ENCODE measurements at places on chromosomes 11 and 22.

GRCh38 chr11:16293204-16293681 is 63.1 kb downstream of the SOX6 start:
- no peak for DNase-seq

DNA sequence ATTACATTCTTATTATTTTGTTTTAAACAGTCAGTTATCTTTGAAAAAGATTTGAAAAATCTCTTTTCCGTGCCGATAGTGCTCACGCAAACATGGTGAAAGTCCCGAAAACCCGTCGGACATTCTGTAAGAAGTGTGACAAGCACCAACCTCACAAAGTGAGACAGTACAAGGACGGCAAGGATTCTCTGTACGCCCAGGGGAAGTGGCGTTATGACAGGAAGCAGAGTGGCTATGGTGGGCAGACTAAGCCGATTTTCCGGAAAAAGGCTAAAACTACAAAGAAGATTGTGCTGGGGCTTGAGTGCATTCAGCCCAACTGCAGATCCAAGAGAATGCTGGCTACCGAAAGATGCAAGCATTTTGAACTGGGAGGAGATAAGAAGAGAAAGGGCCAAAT is 28.7 kb upstream of the CTSD start:
- DNase-seq: no peak

GRCh38 chr11:130510407-130511006 is 62.1 kb downstream of the ADAMTS15 start:
- no peak for DNase-seq

DNA sequence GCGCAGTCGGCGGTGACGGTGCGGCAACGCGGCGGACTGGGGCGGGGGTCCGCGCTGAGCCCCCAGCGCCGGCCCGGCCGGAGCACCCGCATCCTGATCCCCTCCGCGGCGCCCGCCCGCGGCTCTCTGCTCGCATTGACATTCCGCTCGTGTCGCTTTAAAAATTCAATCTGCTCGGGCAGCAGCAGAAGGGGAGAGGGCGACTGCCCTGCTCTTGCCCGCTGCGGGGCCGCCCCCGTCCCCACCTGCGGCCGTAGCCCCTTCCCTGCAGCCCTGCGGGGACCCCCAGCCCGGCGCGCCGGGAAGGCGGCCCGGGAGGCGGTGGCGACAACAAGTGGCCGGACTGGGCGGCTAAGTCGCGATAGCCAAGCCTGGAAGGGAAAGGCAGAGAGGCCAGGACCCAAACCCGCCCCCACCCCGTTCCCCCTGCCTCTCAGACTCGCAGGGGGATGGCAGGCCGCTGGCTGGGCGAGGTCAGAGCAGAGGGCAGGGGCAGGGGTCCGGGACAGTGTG is 1.1 kb downstream of the CABP7 start:
- no peak for DNase-seq

GRCh38 chr11:119853581-119854360 is 124.8 kb upstream of the NECTIN1 start:
- DNase-seq: no peak

- DNase-seq: no peak
Observed at GRCh38 chr11:116647305-116648080, 125.3 kb downstream of the BUD13 start.

DNA sequence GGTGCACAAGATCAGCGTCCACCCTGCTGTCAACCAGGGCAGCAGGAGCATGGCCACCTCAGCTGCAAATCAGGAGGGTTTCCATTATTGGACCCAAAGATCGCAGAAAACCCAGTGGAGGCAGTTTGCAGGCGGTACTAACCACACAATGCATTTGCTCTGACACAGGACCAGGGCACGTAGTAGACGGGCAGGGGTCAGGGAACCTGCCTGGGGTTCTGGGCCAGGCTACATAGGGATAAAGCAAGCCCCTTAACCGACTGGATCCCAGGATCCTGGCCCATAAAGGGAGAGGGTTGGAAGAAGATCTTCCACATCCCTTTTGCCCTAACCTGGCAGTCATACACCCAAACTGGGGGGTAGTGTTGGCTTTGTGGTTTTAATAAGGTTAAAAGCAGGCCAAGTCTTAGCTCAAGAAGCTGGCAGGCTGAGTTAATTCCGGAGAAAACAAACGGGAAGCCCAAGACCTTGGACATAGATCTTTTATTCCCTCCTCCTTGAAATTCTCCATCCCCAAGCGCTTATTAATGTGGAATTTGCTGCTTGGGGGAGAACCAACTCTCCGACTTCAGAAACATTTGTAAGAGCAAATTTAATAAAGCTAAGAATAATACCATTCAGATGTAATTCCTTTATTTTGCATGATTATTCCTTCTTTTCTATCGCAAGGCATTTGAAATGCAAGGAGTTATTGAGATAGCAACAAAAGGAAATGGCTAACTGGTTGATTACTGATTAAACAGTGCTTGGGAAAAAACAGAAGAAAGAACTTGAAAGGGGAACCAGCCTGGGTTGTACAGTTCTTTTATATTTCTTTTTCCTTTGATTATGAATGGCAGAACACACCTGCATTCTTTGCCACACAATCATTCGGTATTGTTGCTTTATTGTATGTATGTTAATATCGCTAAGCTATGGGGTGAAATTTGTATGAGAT is 6.3 kb upstream of the ARHGAP8 start:
- DNase-seq: no peak

- no peak for DNase-seq
Observed at GRCh38 chr22:45738206-45738605, 66.6 kb downstream of the ATXN10 start.
